ENCODE measurements at places on chromosomes 2 and 18.
A peak's percentile ranks its signal among the peaks of the same experiment; 100 is the strongest.

GRCh38 chr2:233414777-233415570 lies 60.7 kb downstream of the DGKD start:
- H3K4me1 ChIP-seq: peaks cover 22% of the 10 kb centered on the region
- H3K27ac ChIP-seq: no peak overlapping the region
- H3K27me3 ChIP-seq: no peaks in the 10 kb centered on the region
- no peak for DNase-seq
- H3K4me3 ChIP-seq: no peak overlapping the region

GRCh38 chr18:30277676-30278075 lies 764.9 kb downstream of the DSC3 start:
- peaks cover 7% of the 10 kb centered on the region for H3K4me1 ChIP-seq
- no peaks in the 10 kb centered on the region for H3K36me3 ChIP-seq
- no peak overlapping the region for H3K27ac ChIP-seq
- DNase-seq: no peak

DNA sequence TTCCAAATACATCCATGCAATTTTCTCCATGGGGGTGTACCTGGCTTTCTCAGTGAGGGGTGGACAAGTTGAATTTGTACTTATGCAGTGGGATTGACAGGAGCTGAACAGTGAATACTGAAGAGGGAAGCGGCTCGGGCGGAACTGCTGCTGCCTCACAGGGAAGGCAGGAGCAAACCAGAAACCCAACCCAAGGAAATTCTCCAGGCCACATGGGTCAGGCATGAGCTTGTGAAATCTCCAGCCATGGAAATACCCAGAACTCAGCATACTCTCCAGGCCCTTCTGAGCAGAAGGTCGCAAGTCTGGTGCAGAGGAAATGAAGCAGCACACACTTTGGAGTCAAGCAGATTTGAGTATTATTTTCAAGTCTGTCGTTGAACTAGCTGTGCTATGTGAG lies 26.5 kb upstream of the INO80C start:
- DNase-seq: no peak
- peaks cover 37% of the 10 kb centered on the region for H3K4me1 ChIP-seq
- no peaks in the 10 kb centered on the region for H3K27me3 ChIP-seq
- H3K27ac ChIP-seq: peak overlapping the region; percentile 19
- no peaks in the 10 kb centered on the region for H3K36me3 ChIP-seq

DNA sequence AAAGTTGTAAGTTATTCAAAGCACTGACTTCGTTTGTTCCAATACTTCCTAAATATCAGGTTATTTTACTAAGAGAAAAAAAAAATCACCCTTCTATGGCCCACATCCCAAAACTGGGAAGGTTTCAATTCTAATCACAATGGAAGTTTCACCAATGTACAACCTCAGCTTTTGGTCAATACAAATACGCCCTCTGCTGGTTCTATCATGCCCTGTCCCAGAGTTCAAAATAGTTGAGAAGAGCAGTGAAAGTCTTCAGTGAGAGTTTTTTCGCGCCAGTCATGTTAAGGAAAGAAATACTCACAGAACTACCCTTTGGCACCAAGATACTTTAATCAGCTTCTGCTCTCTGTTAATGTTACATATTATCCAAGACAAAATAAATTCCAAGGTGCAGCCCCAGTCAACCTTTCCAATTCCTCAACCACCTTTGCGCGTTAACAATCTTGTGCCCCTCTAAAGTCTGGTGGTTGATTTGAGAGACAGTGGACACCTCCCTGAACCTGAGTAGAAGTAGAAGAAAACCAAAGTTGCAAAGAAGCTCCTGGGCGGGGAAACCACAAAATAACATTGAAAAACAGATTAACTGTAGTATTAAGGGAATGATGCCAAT lies 59.9 kb downstream of the SUMO1 start:
- H3K27me3 ChIP-seq: no peaks in the 10 kb centered on the region
- H3K4me1 ChIP-seq: no peaks in the 10 kb centered on the region
- H3K4me3 ChIP-seq: no peak overlapping the region
- DNase-seq: peak; percentile 65

- DNase-seq: no peak
- no peak overlapping the region for H3K27ac ChIP-seq
- H3K27me3 ChIP-seq: no peaks in the 10 kb centered on the region
- no peaks in the 10 kb centered on the region for H3K4me1 ChIP-seq
- H3K36me3 ChIP-seq: no peaks in the 10 kb centered on the region
Observed at GRCh38 chr2:154264024-154264423, 392.3 kb downstream of the GALNT13 start.

DNA sequence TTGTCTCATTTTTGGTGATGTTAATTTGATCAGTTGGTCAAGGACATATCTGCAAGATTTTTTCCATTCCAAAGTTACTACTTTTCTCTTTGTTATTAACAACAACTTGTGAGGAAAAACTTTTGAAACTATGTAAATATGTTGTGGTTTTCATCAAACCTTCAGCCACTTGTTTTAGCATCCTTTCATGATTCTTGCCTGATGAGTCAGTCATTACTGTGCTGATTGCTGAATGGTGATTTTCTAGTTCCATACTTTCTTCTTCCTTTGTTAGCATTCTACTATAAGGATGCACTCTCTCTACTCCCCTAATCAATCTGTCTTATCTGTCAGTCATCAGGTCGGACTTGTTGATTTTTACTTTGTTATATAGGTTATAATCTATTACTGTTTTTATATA lies 10.9 kb downstream of the TMEM87B start:
- no peak overlapping the region for H3K27ac ChIP-seq
- H3K4me3 ChIP-seq: no peak overlapping the region
- no peak for DNase-seq
- peaks cover 58% of the 10 kb centered on the region for H3K36me3 ChIP-seq

- no peak for DNase-seq
- no peaks in the 10 kb centered on the region for H3K36me3 ChIP-seq
- H3K4me3 ChIP-seq: no peak overlapping the region
- no peak overlapping the region for H3K27ac ChIP-seq
- no peaks in the 10 kb centered on the region for H3K27me3 ChIP-seq
Observed at GRCh38 chr2:224104668-224105386, 65.7 kb upstream of the SERPINE2 start.

- H3K4me3 ChIP-seq: no peak overlapping the region
- H3K36me3 ChIP-seq: no peaks in the 10 kb centered on the region
- peaks cover 35% of the 10 kb centered on the region for H3K4me1 ChIP-seq
- no peaks in the 10 kb centered on the region for H3K27me3 ChIP-seq
Observed at GRCh38 chr2:206981739-206982340, 42.5 kb downstream of the CPO start.

GRCh38 chr18:60987963-60988362 lies 345.3 kb upstream of the CDH20 start:
- H3K27me3 ChIP-seq: peaks cover 2% of the 10 kb centered on the region
- no peak overlapping the region for H3K4me3 ChIP-seq
- H3K4me1 ChIP-seq: no peaks in the 10 kb centered on the region

GRCh38 chr18:48867978-48868377 lies 82.8 kb downstream of the SMAD7 start:
- H3K27me3 ChIP-seq: peaks cover 5% of the 10 kb centered on the region
- no peak overlapping the region for H3K4me3 ChIP-seq
- DNase-seq: no peak
- peaks cover 5% of the 10 kb centered on the region for H3K4me1 ChIP-seq
- H3K27ac ChIP-seq: no peak overlapping the region

DNA sequence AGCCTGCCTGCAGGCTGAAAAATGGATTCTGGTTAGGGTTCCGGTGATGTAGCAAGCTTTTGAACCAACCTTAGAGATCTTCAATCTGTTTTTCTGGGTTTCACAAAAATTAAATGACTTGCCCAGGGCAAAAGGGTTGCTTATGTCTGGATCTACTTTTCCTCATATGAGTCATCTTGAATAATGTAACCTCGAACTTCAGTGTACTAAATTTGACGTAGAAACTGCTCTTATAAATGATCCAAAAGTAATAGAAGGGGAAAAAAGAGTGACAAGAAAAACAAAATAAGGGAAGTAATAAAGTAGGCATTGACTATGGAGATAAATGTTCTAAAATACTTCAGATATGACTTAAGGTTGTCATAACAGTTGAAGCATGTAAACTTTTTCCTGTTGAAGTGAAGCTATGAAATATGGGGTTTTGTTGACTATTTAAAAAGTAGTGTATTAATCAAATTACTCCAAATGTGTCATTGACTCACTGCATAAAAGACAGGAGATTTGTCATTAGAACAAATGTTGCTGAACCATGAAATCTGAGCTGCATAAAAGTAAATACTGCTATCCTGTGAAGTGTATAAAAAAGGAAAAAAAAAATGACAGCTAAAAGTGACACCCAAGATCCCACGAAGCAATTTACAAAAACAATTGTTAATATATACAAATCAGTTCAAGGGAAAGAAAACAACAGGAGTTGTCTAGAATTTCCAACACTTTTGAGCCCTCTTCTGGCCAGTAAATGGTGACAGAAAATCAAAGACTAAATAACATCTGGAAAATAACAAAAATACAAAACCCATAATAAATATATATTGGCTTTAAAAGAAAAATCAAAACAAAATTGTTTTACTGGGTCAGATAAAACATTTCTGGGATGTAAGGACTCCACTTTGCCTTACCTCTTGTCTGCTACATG lies 103.6 kb upstream of the SERPINE2 start:
- no peak for DNase-seq
- no peak overlapping the region for H3K4me3 ChIP-seq
- no peaks in the 10 kb centered on the region for H3K36me3 ChIP-seq
- no peaks in the 10 kb centered on the region for H3K4me1 ChIP-seq
- H3K27me3 ChIP-seq: no peaks in the 10 kb centered on the region

DNA sequence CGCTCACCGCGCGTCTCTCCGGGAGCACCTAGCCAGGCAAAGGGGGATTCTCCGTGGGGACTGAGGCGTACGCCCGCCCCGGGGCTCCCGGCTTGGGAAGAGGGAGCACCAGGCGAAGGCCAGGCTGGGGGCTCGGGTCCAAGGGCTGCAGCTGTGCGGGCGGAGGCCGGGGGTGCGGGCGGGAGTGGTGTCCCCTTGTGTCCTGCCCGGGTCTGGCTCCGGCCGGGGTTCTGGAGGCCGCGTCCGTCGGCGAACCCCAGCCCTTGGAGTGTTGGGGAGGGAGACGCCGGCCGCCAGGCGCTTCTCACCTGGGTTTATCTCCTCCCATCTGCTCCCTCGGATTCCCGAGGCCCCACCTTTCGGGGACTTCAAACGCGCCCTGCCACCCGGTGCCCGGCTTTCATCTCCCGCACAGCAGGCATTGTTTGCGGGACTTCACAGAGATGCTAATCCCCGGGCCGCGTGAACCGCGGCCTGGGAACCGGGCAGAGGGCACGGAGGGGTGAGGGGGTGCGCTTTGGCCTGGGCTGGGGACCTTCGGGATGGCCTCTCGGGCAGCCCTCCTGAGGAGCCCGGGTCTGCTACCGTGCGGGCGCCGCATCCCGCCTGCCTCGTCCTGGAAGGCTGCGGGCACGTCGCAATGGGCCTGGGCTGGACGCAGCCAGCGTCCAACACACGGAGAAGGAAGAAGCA lies 5.0 kb upstream of the GBX2 start:
- H3K36me3 ChIP-seq: no peaks in the 10 kb centered on the region
- no peak overlapping the region for H3K27ac ChIP-seq
- peak overlapping the region; percentile 59 for H3K4me3 ChIP-seq
- H3K4me1 ChIP-seq: peaks cover 66% of the 10 kb centered on the region

DNA sequence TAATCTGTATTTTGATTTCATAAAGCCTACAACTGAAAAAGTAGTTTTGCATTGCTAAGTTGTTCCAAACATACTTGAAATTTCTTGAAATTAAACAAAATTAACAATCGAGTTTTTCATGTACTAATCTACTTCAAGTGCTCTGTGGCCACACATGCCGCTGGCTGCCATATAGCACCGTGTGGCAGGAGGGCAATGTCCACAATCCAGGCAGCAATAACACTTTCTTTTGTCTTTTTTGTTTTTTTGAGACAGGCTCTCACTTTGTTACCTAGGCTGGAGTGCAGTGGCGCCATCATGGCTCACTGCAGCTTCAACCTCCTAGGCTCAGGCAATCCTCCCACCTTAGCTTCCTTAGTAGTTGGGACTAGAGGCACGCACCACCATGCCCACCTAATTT lies 36.1 kb downstream of the SAP130 start:
- H3K36me3 ChIP-seq: peaks cover 54% of the 10 kb centered on the region
- H3K27me3 ChIP-seq: no peaks in the 10 kb centered on the region
- H3K27ac ChIP-seq: peak overlapping the region; percentile 70

- H3K27me3 ChIP-seq: no peaks in the 10 kb centered on the region
- no peak for DNase-seq
- H3K4me3 ChIP-seq: no peak overlapping the region
- H3K27ac ChIP-seq: no peak overlapping the region
- H3K36me3 ChIP-seq: 0 out of 2 replicates have a peak, but pooled peaks cover 5% of the 10 kb centered on the region
- H3K4me1 ChIP-seq: no peaks in the 10 kb centered on the region
Observed at GRCh38 chr2:37856101-37856751, 68.9 kb upstream of the RMDN2 start.

- no peaks in the 10 kb centered on the region for H3K27me3 ChIP-seq
- no peaks in the 10 kb centered on the region for H3K36me3 ChIP-seq
- no peak overlapping the region for H3K4me3 ChIP-seq
- no peak for DNase-seq
Observed at GRCh38 chr18:73407506-73407905, 539.7 kb upstream of the NETO1 start.

DNA sequence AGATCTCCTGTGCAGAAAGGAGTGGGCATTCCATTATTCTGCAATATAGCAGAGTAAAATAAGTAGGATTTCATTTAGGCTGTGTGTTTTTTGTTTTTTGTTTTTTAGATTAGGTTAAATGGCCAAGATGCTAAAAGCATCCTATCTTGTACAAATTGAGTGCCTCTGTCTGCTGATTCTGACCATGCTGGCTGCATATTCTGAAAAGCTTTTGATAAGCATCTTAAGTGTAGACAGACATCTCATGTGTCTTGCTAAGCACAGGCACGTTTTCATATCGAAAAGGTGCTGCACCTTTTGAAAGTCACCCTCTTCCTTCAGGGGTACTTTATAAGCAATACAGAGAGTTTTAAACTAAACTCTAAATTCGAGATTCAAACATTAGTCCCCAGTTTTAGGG lies 74.0 kb upstream of the BCL11A start:
- H3K4me1 ChIP-seq: peaks cover 35% of the 10 kb centered on the region
- no peak for DNase-seq
- no peaks in the 10 kb centered on the region for H3K36me3 ChIP-seq
- no peak overlapping the region for H3K27ac ChIP-seq

DNA sequence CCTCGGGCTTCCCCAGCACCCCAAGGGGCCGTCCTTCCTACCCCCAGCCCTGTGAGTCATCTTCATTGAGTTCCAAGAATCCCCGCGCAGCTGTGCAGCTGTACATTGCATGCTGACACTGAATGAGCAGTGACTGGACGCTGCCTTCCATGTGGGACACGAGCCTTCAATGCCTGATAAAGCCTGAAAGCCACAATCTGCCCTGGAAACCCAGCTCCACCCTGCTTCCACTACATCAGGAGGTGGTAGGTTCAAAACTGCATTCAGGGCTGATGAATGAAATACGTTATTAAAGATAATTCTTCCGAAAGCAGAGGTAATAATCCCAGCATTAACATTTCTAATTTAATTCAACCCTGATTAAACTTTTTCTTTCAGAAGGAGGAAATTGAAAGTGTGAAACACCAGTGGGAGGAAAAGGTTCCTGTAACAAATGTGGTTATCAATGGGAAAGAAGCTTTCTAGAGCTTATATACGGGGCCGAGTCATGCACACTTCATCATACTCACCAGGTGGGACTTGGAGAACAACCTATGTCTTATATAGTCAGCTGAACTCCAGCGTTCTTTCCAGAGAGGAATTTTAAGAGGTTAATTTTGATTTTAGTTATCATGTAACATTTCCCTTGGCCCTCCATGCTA lies 360.1 kb downstream of the LPIN1 start:
- H3K4me3 ChIP-seq: no peak overlapping the region
- no peaks in the 10 kb centered on the region for H3K36me3 ChIP-seq
- no peak for DNase-seq
- H3K27me3 ChIP-seq: no peaks in the 10 kb centered on the region

Measured in WTC11 (cell line).